Nasal cavity respiratory epithelium epithelial cell of viscerocranial mucosa (primary cell): ENCODE measurements at places on chromosomes 11 and 22. TPM values are rescaled to one million over a fixed set of nuclear protein-coding genes. Genes with fewer than 3 reads are reported as not detected.

Gene OR2AG2
- total RNA-seq = under 0.01 and 0.07 TPM in 2 replicates

Gene ZP1
- not detected in 2 replicates for total RNA-seq

Gene NDUFV1
- total RNA-seq = 150 and 196 TPM in 2 replicates

Gene FOLR2
- total RNA-seq = not detected in 2 replicates

Gene LIF
- total RNA-seq = 0.68 and 6.1 TPM in 2 replicates

Gene FXYD6
- not detected in 2 replicates for total RNA-seq

Gene CCDC134
- 7.2 and 9.3 TPM in 2 replicates for total RNA-seq

Gene YAP1
- 195 and 207 TPM in 2 replicates for total RNA-seq

Gene KCNQ1OT1
- total RNA-seq = 0.34 and 0.93 TPM in 2 replicates

Gene SLC22A9
- total RNA-seq = not detected in 2 replicates

Gene C11orf52
- 1.0 and 1.1 TPM in 2 replicates for total RNA-seq
